Activated T-helper 1 cell treated with Interleukin-2 at 50 U/mL for 16 hours (primary cell): ENCODE measurements at places on chromosomes 6 and 20.

DNA sequence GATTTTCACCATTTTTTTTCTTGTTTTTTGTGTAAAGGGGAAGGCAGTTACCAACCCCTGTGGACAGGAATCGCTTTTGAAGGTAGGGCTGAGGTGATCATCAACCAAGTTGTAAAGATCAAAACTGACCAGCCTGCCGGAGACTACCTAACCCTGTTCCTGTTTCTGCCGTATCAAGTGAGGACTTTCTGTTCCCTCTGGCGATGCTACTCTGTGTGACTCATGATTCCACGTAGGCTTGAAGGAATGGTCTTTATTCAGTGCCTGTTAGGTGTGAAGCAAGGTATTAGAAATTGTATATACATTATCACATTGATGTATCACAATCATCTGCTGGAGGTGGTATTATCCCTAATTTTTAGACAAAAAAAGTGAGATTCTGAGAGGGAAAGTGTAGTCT is 161.3 kb downstream of the SOX4 start:
- DNase-seq, result no peak

DNA sequence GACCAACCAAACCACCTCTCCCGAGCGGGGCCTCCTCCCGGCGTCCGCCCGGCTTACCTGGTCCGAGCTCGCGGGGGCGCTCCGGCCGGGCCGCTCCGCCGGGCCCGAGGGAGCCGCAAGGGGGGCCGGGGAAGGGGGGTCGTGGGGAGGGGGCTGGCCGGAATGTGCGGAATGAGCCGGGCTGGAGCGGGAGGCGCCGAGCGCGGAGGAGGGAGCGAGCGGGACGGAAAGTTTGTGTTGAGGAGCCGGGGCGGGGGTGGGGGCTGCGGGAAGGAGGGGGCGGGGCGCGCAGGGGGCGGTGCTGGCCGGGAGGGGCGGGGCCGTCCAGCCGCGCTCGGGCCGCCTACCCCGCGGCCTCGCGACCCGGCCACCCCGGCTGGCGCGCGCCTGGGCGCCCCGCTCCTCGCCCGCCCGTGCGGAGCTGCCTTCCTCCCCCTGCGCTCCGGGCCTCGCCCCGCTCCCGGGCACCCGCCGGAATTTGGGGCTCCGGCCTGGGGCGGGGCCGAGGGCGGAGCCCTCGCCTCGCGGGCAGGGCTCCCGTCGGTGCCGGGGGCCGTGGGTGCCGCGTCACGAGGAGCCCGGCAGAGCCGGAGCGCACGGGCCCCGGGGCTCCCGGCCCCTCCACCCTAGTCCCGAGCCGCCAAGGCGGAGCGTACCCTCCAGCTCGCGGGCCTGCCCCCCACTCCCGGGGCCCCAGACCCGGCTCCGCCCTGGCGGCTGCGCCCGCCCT is at the start of gene TEAD3:
TEAD3 (minus strand) TSS at position 239 of the 730 bp plus-strand sequence.
- DNase-seq, result peak; percentile 30

DNA sequence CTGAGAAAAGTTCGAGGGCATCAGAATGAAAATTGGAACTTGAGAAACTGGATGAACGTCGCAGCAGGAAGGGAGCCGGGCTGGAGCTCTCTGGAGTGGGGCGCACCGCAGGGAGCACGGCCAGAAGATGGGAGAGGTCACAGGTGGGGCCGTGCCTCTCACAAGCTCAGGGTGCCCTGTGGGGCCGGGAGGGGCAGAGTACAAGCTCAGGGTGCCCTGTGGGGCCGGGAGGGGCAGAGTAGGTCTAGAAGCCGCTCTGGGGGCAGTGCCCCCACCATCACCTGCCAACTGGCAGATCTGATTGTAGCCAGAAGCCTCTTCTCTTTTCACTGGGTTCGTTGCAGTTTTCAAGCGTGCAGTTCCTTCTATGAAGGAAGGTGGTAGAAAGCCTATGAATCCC is 61.1 kb upstream of the SNX9 start:
- DNase-seq, result no peak

- no peak for DNase-seq
Observed at GRCh38 chr20:48284837-48285236, 499.6 kb upstream of the SULF2 start.

- no peak for DNase-seq
Observed at GRCh38 chr6:14770572-14770971, 475.3 kb upstream of the JARID2 start.

GRCh38 chr6:95365454-95365853 is 211.9 kb upstream of the MANEA start:
- DNase-seq, result no peak

DNA sequence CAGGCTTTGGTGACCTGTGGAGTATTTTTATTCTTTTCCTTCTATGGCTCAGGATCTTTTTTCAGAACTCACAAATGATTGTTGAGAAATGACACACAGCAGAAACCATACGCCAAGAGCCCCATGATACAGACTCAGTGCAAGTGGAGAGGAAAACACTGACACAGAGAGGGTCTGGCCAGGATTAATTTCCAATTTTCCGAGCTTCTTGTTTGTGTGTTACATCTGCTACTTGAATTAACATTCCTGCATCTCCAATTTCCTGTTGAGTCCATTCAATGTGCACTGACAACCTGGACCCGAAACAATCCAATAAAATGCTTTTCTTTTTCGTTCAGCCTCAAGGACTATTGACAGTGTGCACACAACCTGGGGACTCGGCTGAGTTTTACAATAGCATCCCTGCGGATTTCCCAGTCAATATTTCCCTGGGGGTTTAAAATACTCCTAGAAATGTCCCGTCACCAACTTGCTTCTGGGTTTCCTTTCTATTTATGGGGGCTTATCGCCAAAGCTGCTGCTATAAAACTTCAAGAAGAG is 4.9 kb upstream of the MLN start:
- DNase-seq, result no peak

GRCh38 chr6:161362266-161362665 is 88.4 kb upstream of the AGPAT4 start:
- no peak for DNase-seq

- no peak for DNase-seq
Observed at GRCh38 chr6:153424719-153425400, 293.8 kb upstream of the RGS17 start.

DNA sequence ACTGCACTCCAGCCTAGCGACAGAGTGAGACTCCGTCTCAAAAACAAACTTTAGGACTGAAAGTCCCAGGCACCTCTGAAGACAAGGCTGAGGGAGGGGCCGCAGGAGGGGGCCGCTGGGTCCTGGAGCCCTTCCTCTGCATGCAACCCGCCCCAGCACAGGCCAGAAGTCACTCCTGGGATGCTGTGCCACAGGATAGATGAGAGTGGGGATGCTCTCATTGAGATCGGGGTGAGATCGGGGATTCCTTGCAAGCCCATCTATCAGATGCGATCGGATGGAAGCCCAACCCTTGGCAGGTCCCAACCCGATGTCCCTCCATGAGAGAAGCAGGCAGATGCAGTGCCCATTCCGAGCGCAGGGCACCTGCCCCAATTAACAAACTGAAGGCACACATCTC is 66.5 kb downstream of the WDR27 start:
- no peak for DNase-seq

GRCh38 chr20:23139524-23139923 is 53.4 kb upstream of the CD93 start:
- no peak for DNase-seq

GRCh38 chr6:87151781-87152525 is 3.4 kb upstream of the ZNF292 start:
- peak; percentile 60 for DNase-seq

DNA sequence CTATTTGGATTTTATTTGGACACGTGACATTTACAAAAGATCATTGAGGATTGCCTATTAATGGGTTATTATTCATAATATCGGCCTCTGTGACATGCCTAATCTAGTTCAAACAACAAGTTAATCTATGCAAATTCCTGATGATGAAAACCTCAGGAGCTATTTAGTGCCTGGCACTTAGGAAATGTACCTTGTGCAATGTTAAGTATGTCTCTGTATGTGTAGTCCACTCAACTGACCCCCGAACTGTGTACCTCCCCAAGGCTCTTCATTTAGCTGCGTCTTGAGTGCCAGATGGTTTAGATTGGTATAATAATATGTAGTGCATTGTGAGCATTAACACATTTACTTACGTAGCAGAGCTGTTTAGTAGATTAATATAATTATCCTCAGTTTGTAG is 6.9 kb downstream of the LAMA2 start:
- no peak for DNase-seq

- no peak for DNase-seq
Observed at GRCh38 chr6:155523821-155524651, 68.4 kb upstream of the NOX3 start.

DNA sequence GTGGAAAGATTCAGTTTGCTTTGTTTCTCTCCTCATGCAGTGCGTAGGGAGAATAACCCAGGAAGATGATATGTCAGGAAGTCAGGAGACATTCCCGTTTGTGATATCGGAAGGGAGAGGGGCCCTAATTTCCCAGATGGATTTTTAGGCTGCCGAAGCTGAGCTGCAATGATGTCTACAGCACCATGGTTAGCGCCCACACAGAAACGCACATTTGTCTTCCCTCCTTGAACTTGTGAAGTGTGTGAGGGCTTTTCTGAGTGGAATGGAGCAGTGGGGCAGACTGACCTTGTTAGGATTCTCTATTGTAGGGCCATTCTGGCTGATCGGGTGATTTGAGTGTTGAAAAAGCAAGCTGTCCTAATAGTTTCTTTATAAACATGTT is 191.3 kb upstream of the ARG1 start:
- DNase-seq, result no peak

DNA sequence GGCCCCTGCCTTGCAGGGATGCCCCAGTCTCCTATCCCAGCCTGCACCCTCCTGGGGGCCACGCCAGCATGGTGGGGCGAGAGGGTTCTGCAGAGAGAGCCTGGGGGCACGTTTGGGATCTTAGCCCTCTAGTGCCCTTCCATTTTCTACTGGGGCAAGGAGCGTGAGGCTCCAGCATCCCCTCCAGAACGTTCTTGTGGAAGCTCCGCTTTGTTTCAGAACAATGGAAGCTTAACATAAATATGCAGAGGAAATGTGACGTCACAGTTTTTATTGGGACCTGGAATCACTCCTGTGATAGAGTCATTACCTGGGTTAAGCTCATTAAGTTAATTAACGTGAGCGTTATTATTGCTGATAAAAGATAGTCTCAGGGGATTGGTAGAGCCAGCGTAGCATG is 19.6 kb downstream of the BHLHE23 start:
- DNase-seq, result no peak

DNA sequence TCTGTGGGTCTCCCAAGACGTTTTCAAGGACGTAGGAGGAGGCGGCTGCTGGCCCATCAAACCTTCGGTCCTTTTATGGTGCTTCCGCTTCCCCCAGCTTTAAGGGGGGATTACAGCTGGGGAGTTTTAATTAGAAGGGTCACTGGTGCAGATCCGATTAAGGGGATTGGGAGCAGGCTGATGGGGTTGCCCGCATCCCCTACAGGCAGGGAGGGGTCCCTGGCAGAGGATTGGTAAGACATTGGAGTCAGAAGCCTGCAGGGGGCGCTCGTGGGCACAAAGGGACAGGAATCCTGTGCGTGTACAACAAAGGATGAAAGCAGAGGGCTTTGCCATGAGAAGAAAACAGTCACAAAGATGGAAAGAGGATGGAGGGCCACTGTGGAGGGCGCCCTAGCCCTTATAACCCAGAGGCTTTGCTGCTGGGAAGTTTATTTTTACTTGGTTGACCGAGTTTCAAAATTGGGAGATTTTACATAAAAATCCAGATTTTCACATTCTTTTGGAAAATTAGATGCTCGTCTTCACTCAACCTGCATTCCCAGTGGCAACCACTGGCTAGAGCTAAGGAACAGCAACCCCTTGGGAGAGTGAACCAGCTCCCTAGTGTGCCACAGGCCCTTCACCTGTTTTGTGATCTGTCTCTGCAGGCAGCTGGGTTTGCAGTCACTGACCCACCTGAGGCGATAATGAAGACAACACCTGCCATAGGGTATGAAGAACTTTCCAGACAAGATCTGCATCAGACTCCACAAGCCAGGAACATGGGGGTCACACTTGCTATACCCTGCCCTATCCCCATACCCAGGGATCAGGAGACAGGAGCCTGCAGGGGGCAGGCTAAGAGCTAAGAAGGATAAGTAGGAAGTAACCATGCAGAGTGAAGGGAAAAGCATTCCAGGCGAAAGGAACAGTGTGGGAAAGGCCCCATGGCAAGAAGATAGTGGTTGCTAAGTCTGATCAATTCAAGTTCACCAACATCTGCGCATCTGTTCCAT is 97.7 kb downstream of the KCNB1 start:
- DNase-seq, result peak; percentile 12

DNA sequence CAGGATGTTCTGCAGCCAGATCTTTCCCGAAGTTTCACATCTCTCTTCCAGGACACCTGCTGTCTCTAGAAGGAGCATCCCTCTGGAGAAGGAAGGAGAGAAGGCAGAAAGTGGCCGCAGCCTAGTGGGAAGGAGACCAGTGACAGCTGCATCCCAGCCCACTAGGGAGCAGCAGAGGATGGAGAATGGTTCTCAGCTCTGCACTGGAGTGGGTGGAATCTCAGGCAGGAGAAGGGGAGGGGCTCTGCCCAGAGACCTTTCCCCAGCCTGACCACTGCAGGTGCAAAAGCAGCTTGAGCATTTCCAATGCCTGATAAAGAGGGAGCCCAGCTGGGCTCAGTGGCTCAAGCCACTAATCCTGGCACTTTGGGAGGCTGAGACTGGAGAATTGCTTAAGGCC is 32.3 kb downstream of the NCR2 start:
- no peak for DNase-seq

DNA sequence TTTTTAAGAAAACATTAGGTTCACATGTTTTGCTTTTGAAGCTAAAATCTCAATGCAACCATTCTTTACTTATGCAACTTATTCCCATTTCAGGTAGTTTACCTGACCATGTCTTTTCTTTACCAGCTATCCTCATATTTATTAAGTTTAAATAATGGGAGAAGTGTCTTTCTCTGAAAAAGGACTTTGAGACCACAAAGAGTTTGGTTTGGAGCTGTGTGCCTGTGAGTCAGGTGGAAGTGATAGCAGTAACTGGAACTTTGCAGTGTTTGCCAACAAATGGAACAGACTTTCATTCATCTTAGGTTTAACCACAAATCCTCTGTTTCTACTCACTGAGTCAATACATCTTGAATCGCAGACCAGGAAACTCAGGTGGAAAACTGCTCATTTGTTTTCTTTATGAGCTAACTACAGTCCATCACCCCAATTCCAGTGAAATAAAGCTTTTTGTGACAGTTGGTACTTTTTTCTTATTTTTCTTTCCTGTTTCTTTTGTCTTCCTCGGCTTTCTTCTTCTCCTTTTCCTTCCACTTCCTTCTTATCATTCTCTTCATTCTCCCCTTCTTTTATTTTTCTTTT is 148.3 kb upstream of the RIN2 start:
- DNase-seq, result no peak

DNA sequence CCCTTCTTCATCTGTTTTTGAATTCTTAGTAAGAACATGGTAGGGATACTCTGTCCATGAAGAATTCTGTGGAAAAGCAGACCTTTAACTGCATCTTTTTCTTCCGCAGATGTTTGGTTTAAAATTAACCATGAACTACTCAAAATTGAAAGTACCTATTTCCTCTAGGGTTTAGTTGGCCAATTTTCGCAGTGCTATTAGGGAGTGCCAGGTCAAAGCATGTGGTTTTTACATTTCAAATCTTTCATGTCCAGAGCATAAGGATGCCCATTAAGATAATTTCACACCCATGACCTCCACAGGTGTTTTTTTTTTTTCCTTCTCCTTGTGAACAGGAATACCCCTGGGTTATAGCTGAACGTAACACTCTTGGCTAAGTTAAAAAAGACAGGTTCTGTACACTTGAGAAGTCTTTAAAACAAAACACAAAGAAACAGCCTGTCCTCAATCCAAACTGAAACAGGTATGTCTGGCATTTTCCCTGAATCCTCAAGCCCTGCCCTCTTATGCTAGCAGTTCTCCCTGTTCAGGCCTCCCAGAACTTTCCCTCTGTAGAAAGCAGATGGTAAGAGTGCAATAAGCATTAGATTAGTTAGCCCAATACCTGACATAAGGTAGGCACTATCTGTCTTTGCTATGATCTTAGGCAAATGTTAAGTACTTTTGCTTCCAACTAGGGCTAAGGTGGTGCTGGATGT is 67.1 kb downstream of the ELOVL5 start:
- no peak for DNase-seq
